Activated naive CD4-positive, alpha-beta T cell treated with anti-CD3 and anti-CD28 coated beads, Interleukin-2, amount 10 ng/mL, durations not matched to agents 7 days and 5 days (primary cell): ENCODE measurements at places on chromosomes 5 and 9.

DNA sequence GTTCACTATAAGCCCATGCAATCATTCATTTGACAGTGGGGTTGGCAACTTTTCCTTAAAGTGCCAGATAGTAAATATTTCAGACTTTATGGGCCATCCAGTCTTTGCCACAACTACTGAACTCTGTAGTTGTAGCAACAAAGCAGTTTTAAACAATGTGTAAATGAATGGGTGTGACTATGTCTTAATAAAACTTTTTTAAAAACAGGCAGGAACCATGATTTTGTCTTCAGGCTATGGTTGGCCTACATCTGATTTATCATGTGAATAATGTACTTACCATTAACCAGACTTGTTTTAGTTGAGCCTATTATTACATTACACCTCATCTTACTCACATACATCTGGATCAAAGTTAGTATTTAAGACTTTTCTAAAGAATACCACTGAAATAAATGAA lies 361.6 kb downstream of the GABRG2 start:
- no peak for DNase-seq

DNA sequence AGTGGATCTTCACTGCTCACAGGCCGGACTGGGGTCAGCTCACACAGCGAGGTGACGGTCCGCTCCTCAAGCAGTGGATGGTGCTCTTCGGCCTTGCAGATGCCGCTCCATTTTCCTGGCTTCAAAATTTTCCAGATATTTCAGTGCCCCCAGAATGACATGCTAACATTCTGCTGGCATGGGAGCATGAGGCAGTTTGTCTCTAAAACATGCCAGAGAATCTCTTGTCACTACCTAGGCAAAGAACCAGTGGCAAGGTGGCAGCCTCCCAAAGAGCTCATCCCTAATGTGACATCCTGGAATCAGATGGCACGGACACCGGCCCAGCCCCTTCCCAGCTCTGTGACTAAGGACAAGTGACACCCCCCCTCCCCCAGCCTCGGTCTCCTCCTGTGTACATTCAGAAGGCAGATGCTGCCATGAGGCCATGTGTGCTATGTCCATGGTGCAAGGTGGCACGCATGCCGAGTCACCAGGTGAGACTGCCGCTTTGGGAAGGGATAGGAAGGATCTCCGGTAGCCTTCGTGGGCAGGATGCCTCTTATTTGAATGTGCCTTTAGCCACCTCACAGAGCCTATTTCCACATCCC lies 2.7 kb downstream of the S1PR3 start:
- DNase-seq: no peak

DNA sequence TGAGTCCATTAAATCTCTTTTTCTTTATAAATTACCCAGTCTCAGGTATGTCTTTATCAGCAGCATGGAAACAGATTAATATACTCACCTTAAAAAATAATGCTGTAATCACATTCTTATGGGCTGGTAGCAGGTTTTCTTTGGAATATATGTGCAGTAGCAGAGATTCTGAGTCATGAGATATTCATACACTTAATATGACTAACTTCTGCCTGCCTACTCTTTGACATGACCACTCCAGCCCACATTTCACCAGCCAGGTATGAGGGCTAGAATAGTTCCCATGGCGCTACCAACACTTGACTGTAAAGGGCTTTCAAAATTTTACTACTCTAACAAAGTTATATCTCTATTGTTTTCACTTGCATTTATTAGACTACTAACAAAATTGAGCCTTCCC lies 74.1 kb upstream of the GHR start:
- no peak for DNase-seq

GRCh38 chr5:31581498-31582099 lies 49.5 kb downstream of the C5orf22 start:
- no peak for DNase-seq

DNA sequence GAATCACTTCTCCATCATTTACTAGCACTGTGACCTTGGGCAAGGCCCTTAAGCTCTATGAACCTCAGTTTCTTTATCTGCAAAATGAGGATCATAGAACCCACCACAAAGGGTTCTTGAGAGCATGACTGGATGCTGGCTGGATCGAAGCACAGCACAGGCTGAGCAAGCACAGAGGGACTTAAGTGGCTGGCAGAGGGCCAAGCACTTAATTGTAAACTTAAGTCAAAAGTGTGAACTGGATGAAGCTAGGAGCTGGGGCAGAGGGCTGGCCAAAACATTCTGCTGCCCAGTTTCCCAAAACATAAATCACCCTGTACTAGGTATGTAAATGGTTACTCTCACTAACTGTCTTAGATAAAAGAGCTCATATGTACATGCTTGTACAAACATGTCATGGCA lies 112.3 kb upstream of the WWC1 start:
- DNase-seq: no peak

GRCh38 chr5:73136055-73136562 lies 15.7 kb downstream of the TMEM171 start:
- no peak for DNase-seq

DNA sequence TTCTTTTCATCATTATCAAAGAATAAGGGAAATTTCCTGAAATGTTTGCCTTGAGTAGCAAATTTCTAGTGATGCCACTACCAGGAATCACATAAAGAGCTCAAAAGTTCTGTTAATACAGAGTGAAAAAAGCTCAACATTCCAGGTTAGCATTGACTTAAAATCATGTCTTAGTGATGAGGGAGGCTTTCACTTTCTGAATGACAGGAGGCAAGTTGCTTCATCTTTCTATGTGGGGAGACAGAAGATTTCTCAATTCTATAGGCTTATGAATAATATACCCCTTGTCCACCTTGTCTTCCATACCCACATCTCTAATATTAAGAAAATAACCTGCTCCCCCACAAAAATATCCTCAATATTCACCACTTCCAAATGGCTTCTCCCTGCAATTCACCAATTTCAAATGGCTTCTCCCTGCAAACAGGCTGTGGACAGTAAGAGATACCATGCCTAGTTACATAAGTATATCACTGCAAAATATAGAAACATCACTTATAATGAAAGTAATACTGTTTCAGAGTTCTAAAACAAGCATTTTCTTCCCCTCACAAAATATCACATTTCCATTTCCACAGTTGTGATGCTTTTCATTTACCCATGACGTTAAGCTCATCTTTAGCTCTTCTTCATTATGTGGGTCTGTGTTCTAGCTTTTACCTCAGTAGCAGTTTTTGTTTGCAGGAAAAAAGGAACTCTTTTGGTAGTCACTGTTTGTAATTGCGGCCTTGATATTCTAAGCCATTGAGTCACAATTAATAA lies 2.2 kb upstream of the JAK2 start:
- DNase-seq: no peak

- DNase-seq: no peak
These were observed 127.0 kb downstream of the NNT start for GRCh38 chr5:43729846-43730478.
